ENCODE measurements at places on chromosomes 7 and 10. TPM values are rescaled to one million over a fixed set of nuclear protein-coding genes. Genes with fewer than 3 reads are reported as not detected.

Gene NACAD
- 0.32 TPM for total RNA-seq

Gene ACSL5
- 1.3 TPM for total RNA-seq

Gene ATOH7
- not detected for total RNA-seq

Gene PYROXD2
- 2.3 TPM for total RNA-seq

All from epithelial cell of umbilical artery (primary cell).